ENCODE measurements at places on chromosomes 6 and 20. TPM values are rescaled to one million over a fixed set of nuclear protein-coding genes. Genes with fewer than 3 reads are reported as not detected.
A peak's percentile ranks its signal among the peaks of the same experiment; 100 is the strongest.

DNA sequence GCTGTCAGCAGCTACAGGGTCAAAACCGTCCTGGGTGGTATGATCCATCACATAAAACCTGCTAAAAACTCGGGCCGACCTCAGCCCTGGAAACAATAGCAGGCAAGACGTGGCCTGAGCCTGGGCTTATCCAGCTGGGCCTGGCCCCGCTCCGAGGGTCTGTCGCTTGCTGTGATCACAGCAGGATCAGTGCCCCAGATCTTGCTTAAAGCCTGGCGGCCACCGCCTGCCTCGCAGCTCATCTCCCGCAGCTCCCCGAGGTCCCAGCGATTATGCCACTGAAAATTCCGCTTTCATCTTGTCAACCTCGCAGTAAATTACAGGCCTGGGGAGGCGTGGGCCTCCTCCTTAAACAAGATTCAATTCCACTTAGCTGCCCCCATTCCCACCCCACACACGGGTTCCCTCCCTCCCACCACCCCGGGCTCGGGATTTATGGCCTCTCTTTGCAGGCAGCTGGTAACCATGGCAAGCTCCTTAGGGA is 40.1 kb downstream of the CDH22 start:
- H3K4me1 ChIP-seq = no peaks in the 10 kb centered on the region
- DNase-seq = peak; percentile 38
- H3K36me3 ChIP-seq = no peaks in the 10 kb centered on the region

DNA sequence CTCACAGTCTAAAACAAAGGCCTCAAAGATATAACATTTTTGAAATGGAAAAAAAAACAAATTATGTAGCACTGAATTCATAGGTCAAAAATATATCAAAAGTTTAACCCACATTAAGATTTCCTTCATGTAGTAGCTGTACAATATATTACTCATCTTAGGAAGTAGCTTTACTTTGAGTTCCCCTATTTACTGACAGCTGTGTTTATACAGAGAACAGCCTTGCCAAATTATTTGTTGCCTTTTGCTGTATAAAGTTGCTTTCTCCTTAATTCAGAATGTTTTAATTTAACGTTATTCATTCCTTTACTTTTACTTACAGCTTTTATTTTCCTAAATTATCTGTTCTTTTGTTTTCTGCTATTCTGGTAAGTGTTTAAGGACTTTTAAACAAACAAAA is 181.0 kb downstream of the COL12A1 start:
- no peaks in the 10 kb centered on the region for H3K36me3 ChIP-seq
- H3K27ac ChIP-seq = no peak overlapping the region

GRCh38 chr6:104522533-104522932 is 337.2 kb downstream of the HACE1 start:
- no peaks in the 10 kb centered on the region for H3K36me3 ChIP-seq
- no peak overlapping the region for H3K27ac ChIP-seq
- H3K4me3 ChIP-seq = no peak overlapping the region
- peaks cover 7% of the 10 kb centered on the region for H3K4me1 ChIP-seq
- no peaks in the 10 kb centered on the region for H3K27me3 ChIP-seq

- no peak overlapping the region for H3K4me3 ChIP-seq
- H3K4me1 ChIP-seq = no peaks in the 10 kb centered on the region
- H3K27ac ChIP-seq = no peak overlapping the region
- no peaks in the 10 kb centered on the region for H3K36me3 ChIP-seq
These were observed 12.5 kb downstream of the GNAS-AS1 start for GRCh38 chr20:58838174-58838573.

- H3K27me3 ChIP-seq = no peaks in the 10 kb centered on the region
- peak overlapping the region; percentile 63 for H3K4me3 ChIP-seq
- no peaks in the 10 kb centered on the region for H3K4me1 ChIP-seq
- H3K27ac ChIP-seq = peak overlapping the region; percentile 98
These were observed 920 bp upstream of the WTAP start for GRCh38 chr6:159726255-159726917.

DNA sequence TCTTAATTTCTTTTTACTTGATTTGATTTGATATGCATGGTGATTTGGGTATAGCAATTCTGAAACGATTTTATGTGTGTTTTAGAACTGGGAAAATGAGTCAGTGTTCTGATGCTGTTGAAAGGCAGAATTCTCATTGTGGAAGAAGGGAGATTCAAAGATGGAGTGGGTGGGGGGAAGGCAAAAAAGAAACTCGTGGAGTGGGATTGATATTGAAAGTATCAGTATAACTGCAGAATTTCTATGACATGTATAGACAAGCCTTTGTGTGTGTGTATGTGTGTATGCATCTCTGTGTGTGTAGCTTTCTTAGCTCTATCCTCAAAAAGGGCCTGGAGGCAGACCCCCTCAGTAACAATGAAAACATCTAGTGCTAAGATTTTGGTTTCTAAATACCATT is 184.3 kb upstream of the OLIG3 start:
- no peak overlapping the region for H3K4me3 ChIP-seq
- DNase-seq = no peak
- no peaks in the 10 kb centered on the region for H3K36me3 ChIP-seq
- no peak overlapping the region for H3K27ac ChIP-seq
- H3K27me3 ChIP-seq = no peaks in the 10 kb centered on the region
- no peaks in the 10 kb centered on the region for H3K4me1 ChIP-seq

- peaks cover 17% of the 10 kb centered on the region for H3K4me1 ChIP-seq
- H3K4me3 ChIP-seq = no peak overlapping the region
- no peak for DNase-seq
These were observed 236.9 kb downstream of the BCAS1 start for GRCh38 chr20:53833333-53834061.

The PRPH2 gene
- 1.7 TPM for total RNA-seq

Measured in lung (tissue), 17 donors.